ENCODE measurements at places on chromosomes 2 and 18. TPM values are rescaled to one million over a fixed set of nuclear protein-coding genes. Genes with fewer than 3 reads are reported as not detected.

The DOK6 gene
- 2.0 TPM for total RNA-seq

The PSD4 gene
- total RNA-seq, result 13.1 TPM

The MORN2 gene
- 3.4 TPM for total RNA-seq

The XDH gene
- not detected for total RNA-seq

The CFC1 gene
- not detected for total RNA-seq

The SIX2 gene
- 13.5 TPM for total RNA-seq

The KIAA1328 gene
- total RNA-seq, result 14.4 TPM

The GAREM1 gene
- 12.0 TPM for total RNA-seq

The PPP1R1C gene
- total RNA-seq, result not detected

The REG3A gene
- 8.3 TPM for total RNA-seq

DNA sequence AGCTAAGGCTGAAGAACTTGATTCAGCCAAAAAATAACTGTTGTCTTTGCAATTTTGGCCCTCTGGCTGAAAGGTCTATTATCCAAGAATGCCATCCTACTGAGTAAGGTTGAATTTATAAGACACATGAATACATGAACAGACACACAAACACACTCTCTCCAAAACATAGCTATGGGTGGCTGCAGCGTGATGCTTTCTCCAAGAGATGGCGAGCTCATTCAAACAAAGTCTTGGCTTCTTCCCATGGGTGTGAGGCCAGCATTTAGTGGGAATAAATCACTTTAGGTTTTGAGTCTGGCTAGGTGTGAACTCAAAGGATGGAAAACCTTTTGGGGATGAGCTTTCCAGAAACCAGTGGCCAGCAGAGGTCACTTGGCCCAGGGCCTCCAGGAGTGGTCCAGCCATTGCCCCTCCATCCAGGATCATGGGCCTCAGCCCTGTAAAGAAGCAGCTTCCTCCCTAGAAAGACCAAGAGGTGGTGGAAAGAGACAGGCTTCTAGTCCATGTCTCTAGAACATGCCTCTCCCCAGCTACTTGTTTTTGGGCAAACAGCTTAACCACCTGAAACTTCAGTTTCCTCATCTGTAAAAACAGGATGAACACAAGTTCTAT, 11.0 kb upstream of the OSR1 start:
- DNase-seq, result no peak

GRCh38 chr2:211085056-211085680, 528.8 kb downstream of the CPS1 start:
- DNase-seq, result no peak

- DNase-seq, result no peak
These were observed 36.4 kb downstream of the PAX8 start for GRCh38 chr2:113242327-113242726.

- DNase-seq, result no peak
These were observed 75.2 kb upstream of the LCLAT1 start for GRCh38 chr2:30371772-30372373.

DNA sequence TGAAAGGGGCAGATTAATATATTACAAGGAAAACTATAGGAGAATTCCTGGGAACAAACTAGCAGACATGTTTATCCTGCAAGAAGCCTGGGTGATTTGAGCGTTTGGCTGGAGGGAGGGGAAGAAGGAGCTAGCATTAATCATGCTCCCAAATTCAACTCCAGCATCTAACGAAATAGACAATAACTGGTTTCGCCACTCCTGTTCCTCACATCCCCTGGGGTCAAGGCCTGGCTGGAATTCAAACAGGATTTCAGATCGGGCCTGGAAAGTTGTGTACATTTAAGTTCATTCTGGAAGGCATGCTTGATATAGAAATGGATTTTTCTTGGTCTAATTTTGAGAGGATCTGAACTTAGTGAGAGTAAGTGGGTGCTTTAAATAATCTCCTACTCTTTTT, 126.1 kb upstream of the CTAGE1 start:
- DNase-seq, result no peak

GRCh38 chr2:25972049-25972823, 10.1 kb downstream of the KIF3C start:
- DNase-seq, result no peak

GRCh38 chr2:107553539-107553938, 273.2 kb upstream of the RGPD4 start:
- no peak for DNase-seq

GRCh38 chr2:168811696-168812095, 9.3 kb downstream of the NOSTRIN start:
- no peak for DNase-seq

DNA sequence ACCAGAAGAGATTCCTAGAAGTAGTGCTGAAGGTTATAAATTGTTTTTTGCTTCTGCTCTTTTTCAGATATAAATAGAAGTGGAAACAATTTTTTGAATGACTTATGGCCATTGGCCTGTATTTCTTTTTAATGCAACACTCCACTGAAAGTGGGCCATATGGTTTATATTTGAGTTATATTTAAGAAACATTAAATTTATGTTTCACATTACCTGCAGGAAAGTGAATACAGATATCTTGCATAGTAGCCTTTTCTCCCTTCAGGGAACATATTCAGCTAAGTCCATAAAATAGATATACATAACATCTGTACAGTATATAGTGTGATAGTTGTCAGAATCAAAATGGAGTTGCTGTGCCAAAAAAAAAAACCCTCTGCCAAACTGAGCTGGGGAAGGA, 53.1 kb upstream of the EFEMP1 start:
- no peak for DNase-seq

GRCh38 chr2:45734952-45735351, 83.5 kb downstream of the PRKCE start:
- no peak for DNase-seq

DNA sequence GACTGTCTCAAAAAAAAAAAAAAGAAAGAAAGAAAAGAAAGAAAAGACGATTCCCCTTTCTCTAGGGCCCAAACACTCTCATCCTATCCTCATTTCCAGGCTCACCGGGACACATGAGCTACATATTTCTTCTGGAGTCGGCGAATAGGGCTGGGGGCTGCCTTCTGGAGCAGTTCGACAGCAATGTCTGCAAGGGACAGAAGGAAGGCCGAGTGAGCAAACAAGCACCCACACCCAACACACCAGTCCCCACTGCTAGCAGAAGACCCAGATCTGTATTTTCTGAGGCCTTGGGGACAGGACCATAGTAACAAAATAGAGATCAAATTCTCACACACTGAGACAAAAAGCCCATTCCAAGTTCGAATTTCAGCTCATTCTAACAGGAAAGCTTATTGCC, 1.2 kb downstream of the CNPPD1 start:
- no peak for DNase-seq
